ENCODE measurements at places on chromosomes 7 and 10. TPM values are rescaled to one million over a fixed set of nuclear protein-coding genes. Genes with fewer than 3 reads are reported as not detected.

CCDC146 gene
- total RNA-seq = 9.2 TPM

H2BK1 gene
- total RNA-seq = not detected

CPVL gene
- total RNA-seq = 15.2 TPM

CYP2C9 gene
- not detected for total RNA-seq

LRRC61 gene
- total RNA-seq = 14.7 TPM

DYNC1I1 gene
- 13.2 TPM for total RNA-seq

TMEM176B gene
- total RNA-seq = 42.5 TPM

PLEKHS1 gene
- total RNA-seq = not detected

LBX1 gene
- not detected for total RNA-seq

SEMA3E gene
- total RNA-seq = 4.3 TPM

IDE gene
- 22.7 TPM for total RNA-seq

HOXA1 gene
- not detected for total RNA-seq

Data from ascending aorta (tissue), 2 donors.